CD4-positive, alpha-beta T cell treated with Interferon gamma for 1 hour (primary cell): ENCODE measurements at places on chromosomes 2 and 18.

DNA sequence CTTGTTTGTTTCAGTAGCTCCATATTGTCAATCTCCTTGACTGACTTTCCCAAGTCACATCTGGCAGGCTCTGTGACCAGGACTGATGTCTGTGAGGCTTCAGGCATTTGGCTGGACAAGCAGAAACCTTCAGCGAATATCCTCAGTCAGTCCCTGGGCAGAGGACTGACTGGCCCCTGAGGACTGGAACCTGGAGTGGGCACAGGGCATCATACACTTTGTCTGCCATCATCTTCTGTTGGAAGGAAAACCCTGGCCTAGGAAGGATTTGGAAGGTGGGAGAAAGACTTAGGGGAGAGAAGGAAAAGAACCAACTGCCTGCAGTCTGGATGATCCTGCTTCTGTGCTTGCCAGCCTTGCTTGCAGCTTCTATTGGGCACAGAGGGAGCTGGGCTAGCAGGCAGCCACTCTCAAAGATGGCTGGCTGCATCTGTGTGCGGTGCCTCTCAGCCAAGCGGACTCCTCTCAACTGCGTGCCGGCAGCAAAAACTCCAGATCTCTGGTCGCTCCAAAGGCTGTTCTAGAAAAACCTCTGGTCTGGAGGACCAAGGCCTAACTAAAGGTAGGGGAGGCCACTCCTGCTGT, 126.8 kb downstream of the MARCHF4 start:
- DNase-seq = no peak

- no peak for DNase-seq
Observed at GRCh38 chr2:233699424-233700027, 6.8 kb downstream of the UGT1A6 start.

- DNase-seq = no peak
Observed at GRCh38 chr2:197358931-197359330, 48.4 kb upstream of the ANKRD44 start.

DNA sequence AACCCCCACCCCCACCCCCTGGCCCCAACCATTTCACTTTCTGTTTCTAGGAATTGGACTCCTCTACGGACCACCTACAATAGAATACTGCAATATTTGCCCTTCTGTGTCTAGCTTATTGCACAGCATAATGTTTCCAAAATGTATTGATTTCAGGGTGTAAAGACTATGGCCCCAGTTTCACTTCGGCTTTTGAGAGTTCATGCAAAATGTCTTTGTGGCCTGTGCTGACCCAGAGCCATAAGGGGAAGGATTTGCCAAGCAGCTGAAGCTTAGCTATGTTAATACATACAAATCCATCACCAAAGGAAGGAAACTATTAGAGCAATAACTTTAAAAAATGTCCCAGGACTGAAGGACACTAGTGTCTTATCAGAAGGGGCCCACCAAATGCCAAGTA, 11.2 kb upstream of the ATP9B start:
- no peak for DNase-seq

- peak; percentile 32 for DNase-seq
Observed at GRCh38 chr2:239257511-239257937, 143.3 kb downstream of the HDAC4 start.

DNA sequence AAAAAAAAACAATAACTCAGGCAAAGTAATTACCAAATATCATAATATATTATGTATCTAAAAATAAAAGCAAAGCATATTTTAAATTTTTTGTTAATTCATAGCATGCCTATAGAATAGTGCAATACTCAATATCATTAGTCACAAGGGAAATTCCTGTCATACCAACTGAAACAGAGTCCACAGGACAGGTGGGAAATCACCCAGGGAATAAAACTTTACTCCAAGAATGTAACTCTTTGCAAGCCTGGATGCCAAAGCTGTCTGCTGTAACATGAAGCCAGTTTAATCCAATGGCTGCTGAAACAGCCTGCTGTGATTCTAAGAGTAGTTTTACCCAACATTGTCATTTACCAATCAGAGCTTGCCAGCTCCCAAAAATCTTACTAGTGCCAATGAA, 40.0 kb upstream of the SULT1C3 start:
- no peak for DNase-seq

DNA sequence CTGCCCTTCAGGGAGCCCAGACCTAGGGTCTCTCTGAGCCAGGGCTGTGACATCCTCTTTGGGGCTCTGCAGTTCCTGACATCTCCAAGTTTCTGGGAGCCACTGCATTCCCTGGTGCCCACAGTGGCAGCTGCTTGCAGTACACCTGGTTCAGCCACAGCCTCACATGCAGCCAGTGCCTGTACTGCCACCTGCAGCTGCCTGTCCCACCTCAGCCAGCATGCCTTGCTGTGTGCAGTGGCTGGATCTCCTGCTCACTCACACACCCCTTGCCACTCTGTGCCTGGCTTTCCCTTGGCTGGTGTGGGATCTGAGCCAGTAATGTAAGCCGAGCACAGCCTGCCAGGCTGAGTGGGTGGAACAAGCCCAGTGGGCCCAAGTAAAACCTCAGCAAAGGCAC, 1288.7 kb downstream of the CNTNAP5 start:
- no peak for DNase-seq
